Stimulated activated CD4-positive, alpha-beta T cell treated with anti-CD3 and anti-CD28 coated beads, TNF-alpha, amount 100 ng/mL, for 4 hours (primary cell): ENCODE measurements at places on chromosomes 4 and X.

DNA sequence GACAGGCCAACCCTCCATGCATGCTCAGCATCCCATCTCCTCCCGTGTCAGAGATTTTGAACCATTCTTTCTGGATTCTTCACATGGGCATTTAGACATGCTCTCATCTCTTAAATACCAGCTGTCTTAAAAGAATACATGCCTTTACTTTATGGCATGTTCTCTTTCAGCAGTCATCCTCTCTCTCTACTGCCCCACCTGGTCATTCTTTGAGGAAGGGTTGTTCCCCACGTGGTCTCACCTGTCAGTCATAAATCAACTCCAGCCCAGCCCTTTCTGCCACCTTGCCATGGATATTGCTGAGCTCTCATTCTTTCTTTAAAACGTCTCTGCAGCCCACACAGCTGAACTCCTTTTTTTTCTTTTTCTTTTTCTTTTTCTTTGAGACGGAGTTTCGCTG is 111.3 kb downstream of the ARHGAP10 start:
- no peak for DNase-seq

- DNase-seq: no peak
These were observed 2.6 kb downstream of the ARHGAP10 start for GRCh38 chr4:147734496-147734895.

DNA sequence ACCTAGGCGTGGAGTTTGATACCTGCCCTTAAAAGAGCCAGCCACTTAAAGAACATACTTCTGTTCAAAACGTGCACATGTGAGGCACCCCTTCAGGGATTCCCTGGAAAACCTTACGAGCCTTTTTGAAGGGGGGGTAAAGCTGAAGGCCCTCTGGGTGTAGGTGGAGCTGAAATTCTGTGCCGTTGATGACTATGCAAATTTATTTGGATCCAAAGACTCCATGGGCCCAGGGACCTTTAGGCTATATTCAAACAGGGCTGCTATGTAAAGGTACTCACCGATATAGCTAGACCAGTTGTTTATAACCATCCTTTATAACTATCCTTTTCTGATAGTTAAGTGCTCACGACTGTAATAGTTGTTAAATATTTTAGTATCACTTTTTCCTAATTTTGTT is 40.3 kb upstream of the NFXL1 start:
- no peak for DNase-seq

GRCh38 chrX:40318076-40318475 is 220.3 kb upstream of the BCOR start:
- DNase-seq: no peak

- no peak for DNase-seq
These were observed 1.4 kb upstream of the ARHGAP6 start for GRCh38 chrX:11666952-11667685.

DNA sequence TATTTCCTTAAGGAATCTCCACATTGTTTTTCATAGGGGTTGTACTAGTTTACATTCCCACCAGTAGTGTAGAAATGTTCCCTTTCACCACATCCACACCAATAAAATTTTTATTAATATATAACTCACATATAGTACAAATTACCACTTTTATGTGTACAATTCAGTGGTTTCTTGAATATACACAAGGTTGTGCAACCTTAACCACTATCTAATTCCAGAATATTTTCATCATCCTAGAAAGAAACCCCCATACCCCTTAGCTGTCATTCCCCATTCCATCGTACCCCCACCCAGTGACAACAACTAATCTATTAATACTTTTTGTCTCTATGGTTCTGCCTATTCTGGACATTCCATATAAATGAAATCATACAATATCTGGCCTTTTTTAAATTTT is 108.3 kb upstream of the USP9X start:
- DNase-seq: no peak

- DNase-seq: no peak
These were observed 87.7 kb downstream of the RLIM start for GRCh38 chrX:74526764-74527163.
